ENCODE measurements at places on chromosomes 7 and 10. TPM values are rescaled to one million over a fixed set of nuclear protein-coding genes. Genes with fewer than 3 reads are reported as not detected.

GRCh38 chr7:107180378-107180777 lies 11.6 kb downstream of the HBP1 start:
- H3K27ac ChIP-seq = peak overlapping the region; percentile 54
- no peak overlapping the region for H3K4me3 ChIP-seq
- H3K4me1 ChIP-seq = peaks cover 42% of the 10 kb centered on the region
- DNase-seq = peak; percentile 26

GRCh38 chr10:28823501-28824075 lies 146.3 kb downstream of the BAMBI start:
- no peaks in the 10 kb centered on the region for H3K36me3 ChIP-seq
- DNase-seq = no peak
- H3K4me3 ChIP-seq = no peak overlapping the region

- peak overlapping the region; percentile 23 for H3K4me3 ChIP-seq
- DNase-seq = no peak
- peak overlapping the region; percentile 89 for H3K27ac ChIP-seq
- H3K36me3 ChIP-seq = no peaks in the 10 kb centered on the region
These were observed 13.8 kb upstream of the LMOD2 start for GRCh38 chr7:123641901-123642300.

DNA sequence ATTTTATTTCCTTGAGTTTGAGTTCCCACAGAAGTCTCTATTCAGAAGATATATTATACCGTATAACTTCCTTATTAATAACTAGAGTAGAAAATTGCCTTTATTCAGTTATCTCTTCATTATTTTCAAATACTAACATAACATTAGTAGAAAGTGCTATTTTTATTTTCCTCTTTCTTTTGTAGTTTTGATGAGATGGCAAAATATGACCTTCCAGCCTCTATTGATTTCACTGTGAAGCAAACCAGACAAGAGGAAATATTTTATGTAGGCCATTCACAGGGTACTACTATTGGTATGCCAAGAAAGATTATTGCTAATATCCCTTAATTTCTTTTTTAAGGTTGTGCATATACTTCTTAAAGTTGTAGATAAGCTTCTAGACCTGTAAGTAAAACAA lies 7.9 kb downstream of the LIPJ start:
- H3K4me3 ChIP-seq = no peak overlapping the region
- no peak overlapping the region for H3K27ac ChIP-seq
- H3K27me3 ChIP-seq = no peaks in the 10 kb centered on the region
- H3K36me3 ChIP-seq = no peaks in the 10 kb centered on the region

- peak overlapping the region; percentile 32 for H3K27ac ChIP-seq
- no peaks in the 10 kb centered on the region for H3K36me3 ChIP-seq
- H3K4me3 ChIP-seq = no peak overlapping the region
- DNase-seq = no peak
- H3K4me1 ChIP-seq = no peaks in the 10 kb centered on the region
- peaks cover 3% of the 10 kb centered on the region for H3K27me3 ChIP-seq
These were observed 271.2 kb downstream of the ARHGAP12 start for GRCh38 chr10:31657434-31657872.

GRCh38 chr10:27713941-27714340 lies 31.7 kb downstream of the MKX start:
- no peak overlapping the region for H3K27ac ChIP-seq
- H3K27me3 ChIP-seq = no peaks in the 10 kb centered on the region
- peak overlapping the region; percentile 53 for H3K4me3 ChIP-seq
- peaks cover 26% of the 10 kb centered on the region for H3K4me1 ChIP-seq
- DNase-seq = no peak
- no peaks in the 10 kb centered on the region for H3K36me3 ChIP-seq

- DNase-seq = no peak
- H3K27ac ChIP-seq = no peak overlapping the region
- no peaks in the 10 kb centered on the region for H3K36me3 ChIP-seq
These were observed 36.4 kb upstream of the DLX6 start for GRCh38 chr7:96968981-96969380.

GRCh38 chr10:22415072-22415471 lies 69.8 kb downstream of the SPAG6 start:
- no peaks in the 10 kb centered on the region for H3K4me1 ChIP-seq
- H3K4me3 ChIP-seq = no peak overlapping the region
- no peaks in the 10 kb centered on the region for H3K27me3 ChIP-seq
- DNase-seq = no peak
- no peak overlapping the region for H3K27ac ChIP-seq
- H3K36me3 ChIP-seq = no peaks in the 10 kb centered on the region

DNA sequence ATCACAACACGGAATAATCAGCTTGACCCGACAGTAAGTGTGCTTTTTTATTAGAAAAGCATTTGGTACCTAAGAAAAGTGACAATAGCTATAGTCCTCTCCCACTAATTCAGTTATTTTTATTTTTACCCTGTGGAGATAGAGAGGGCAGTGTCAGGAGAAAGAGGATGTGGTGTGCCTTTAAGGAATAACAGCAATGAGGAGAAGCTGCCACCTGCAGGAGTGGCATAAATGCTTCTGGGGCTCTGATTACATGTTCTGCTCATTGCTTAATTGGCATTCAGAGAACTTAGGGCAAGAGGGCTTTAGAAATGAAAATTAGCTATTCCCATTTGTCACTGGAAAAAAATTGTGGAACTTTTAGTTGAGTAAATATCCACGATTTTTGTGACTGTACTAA lies 60.1 kb downstream of the DENND11 start:
- no peak overlapping the region for H3K4me3 ChIP-seq
- DNase-seq = no peak
- H3K27ac ChIP-seq = no peak overlapping the region
- H3K4me1 ChIP-seq = no peaks in the 10 kb centered on the region

DNA sequence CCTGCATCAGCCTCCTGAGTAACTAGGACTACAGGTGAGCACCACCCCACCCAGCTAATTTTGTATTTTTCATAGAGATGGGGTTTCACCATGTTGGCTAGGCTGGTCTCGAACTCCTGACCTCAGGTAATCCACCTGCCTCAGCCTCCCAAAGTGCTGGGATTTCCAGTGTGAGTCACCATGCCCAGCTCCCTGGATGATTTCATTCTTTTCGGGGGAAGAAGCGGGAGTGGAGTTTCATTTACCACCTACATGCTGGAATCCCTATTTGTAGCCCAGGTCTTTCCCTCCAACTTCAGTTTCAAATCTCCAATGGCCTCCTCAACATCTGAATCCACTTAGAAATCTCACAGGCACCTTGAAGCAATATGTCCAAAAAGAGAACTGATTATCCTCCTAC lies 2.9 kb upstream of the BTRC start:
- peaks cover 15% of the 10 kb centered on the region for H3K4me1 ChIP-seq
- no peaks in the 10 kb centered on the region for H3K36me3 ChIP-seq
- no peak for DNase-seq
- H3K27ac ChIP-seq = no peak overlapping the region

Gene RAMP3
- polyA plus RNA-seq = 18.0 TPM
